ENCODE measurements at places on chromosomes 3 and 15. TPM values are rescaled to one million over a fixed set of nuclear protein-coding genes. Genes with fewer than 3 reads are reported as not detected.

DNA sequence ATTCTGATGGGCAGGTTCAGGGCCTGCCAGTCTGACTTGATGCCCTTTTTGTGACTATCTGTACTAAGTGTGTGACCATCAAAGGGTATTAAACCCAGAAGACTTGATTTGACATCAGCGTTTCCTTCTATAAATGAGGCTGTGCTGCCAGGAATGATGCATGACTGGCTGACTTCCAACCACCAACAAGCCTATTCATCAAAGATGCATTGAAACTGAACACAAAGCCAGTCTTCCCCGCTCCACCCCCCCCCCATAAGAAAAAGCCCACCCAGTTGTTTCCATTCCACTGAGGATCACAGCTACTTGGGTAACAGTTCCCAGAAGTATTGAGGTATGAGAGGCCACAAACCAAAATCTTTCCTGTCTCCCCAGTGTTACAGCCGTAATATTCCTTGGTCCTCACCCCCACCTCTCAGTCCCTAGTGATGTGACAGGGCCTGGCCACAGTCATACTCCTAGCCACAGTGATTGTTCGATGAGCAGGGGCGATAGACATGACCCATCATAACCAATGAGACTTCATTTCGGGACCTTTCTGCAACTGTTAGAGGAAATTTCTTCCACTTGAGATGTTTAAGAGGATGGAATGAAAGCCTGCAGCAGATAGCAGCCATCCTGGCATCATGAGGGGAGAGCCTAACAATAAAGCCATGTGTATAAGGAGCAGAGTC, 22.6 kb downstream of the SH3BP5 start:
- peak; percentile 57 for DNase-seq

DNA sequence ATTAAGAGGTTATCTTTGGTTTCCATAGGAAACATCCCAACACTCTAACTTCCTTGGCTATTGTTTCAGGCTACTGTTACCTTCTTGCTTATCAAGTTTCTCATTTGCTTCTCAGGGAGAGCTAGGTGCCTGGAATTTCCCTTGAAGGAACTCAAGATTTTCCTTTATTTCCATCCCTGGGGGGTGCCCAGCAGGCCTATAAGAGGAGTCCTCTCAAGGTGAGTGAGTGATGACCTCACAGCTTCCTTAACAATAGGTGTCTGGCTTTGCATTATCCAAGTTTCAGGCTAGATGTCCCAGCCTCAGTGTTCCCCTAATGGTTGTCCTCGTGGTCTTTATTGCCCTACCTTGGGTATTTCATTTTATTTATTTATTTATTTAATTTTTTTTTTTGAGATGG, 12.1 kb upstream of the CTSH start:
- DNase-seq: no peak

- no peak for DNase-seq
Observed at GRCh38 chr3:196938124-196938523, 4.2 kb downstream of the NCBP2 start.

The DOCK3 gene
- total RNA-seq: 0.18 TPM

The ITPKA gene
- 0.35 TPM for total RNA-seq

The SLC6A1 gene
- 1.2 TPM for total RNA-seq

DNA sequence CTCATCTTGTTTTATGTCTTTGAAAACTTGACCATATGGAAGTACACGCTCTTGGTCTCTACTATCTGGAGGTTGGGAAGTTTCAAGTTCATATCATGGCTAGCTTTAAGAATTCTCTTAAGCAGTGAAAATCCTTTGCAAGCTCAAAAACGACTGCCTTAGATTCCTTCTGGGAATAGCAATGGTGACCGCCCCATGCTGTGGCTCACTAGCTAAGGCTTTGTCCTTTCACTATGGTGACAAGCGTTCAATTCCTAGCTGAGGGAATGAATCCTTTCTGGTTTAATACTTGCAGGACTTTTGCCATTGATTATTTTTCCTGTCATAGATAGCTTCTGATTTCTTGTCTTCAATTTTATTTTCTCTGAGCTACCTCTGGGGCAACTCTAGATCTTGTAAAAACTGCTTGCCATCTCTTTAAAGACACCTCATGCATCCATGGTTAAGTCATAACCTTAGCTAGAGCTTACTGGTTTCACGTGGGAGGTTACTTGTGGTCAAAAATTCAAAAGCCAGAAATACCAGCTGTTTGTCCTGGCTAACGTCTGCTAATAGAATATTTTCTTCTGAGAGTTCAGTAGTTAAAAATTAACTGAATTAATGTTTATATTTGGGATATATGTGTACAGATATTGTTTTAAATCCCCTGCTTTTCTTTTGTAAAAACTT, 673.4 kb upstream of the CBLB start:
- DNase-seq: no peak

The NDUFB5 gene
- total RNA-seq: 197 TPM

GRCh38 chr3:108134555-108134880, 43.7 kb upstream of the CD47 start:
- DNase-seq: no peak

GRCh38 chr3:186162221-186162620, 53.3 kb upstream of the ETV5 start:
- DNase-seq: peak; percentile 60

DNA sequence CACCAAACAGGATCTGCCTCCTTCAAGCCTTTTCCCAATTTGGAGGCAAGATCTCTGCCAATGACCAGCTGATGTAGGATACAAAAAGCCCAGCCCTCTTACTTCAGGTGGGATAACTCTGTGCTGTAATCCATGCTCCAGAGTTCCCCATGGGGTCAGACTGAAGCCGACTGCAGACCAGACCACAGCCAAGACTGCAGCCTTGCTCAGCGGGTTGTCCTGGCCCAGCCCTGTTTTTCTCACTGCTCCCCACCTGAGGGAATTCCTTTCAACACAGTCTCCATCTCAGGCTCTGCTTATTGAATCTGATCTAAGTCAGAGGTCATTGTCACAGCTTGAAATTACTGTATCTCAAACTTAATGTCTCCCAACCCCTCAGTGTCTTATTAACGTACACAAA, 207.0 kb downstream of the MYRIP start:
- no peak for DNase-seq

DNA sequence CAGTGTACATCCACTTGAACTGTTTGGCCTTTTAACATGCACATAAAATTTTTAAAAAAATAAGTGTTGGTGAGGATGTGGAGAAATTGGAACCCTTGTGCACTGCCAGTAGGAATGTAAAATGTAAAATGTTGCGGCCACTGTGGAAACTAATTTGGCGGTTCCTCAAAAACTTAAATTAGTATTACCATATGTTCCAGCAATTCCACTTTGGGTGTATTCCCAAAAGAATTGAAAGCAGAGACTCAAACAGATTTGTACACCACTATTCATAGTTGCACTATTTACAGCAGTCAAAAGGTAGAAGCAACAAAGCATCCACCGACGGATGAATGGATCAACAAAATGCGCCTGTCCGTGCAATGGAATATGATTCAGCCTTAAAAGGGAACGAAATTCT, 55.2 kb upstream of the SEC61A1 start:
- DNase-seq: no peak

DNA sequence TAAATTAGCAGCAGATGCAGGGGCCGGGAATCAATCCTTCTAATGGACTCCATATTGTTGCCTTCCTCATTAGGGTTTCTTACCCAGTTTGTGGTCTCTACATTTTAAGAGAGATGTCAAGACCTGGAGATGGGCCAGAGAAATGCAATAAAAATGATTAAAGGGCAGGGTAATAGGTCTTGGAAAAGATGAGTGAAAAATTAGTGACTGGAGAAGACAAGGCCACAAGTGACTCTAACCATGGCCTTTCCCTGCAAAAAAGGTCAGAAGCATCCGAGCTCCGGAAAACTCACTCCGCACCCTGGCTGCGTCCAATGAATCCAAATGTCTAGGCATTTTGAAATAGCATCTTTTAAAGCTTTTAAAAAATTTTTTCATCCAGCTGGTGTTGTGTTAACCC, 152.8 kb downstream of the ARRDC4 start:
- DNase-seq: no peak

The ALCAM gene
- total RNA-seq: 10.9 TPM

DNA sequence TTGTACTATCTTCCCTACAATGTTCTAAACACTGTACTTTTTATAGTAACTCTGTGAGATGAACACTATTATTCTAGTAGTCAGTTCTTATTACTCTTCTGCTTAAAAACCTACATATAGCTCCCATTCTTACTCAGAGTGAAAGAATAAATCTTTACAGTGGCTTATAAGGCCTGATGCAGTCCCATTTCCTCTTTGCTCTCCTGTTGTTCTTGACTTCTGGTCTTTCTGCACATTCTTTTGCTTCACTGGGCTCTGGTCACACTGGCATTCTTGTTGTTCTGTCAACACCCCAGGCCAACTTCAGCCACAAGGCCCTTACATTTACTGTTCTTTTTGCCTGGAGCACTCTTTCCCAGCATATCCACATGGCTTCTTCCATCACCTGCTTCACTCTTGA, 58.2 kb upstream of the TP63 start:
- DNase-seq: no peak

DNA sequence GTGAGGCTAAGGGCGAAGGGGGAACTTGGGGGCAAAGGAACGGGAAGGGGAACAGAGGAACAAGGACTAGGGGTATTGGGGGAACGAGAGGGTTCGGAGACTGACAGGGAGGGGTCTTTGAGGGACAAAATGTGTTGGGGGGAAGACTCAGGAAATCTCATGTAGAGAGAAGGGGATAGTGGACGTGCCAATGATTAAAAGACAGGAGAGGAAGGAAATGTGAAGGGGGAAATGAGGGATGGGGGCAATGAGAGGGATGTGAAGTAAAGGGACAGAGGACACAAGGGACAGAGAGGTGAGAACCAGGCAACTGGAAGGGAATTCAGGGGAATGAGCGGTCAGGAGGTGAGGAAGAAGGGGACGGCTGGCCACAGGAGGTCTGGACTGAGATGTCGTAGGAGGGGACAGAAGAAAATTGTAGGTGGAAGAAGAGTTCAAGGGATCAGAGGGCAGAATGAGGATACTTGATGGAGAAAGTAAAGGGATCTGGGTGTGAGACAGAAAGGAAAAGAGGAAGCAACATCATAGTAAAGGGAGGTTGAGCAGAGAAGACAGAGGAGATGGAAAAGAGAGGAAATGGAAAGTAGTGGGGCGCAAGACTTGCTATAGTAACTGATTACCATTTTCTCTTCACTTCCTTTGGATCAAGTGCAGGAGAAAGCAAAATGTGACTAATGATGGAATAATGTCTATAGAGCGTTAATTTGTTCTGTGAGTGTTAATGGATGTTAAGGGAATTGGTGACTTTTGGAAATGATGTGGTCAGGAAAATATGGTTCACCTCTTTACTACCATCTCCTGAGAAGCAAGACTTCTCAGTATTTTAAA, 749 bp downstream of the RAB8B start:
- DNase-seq: peak; percentile 58

DNA sequence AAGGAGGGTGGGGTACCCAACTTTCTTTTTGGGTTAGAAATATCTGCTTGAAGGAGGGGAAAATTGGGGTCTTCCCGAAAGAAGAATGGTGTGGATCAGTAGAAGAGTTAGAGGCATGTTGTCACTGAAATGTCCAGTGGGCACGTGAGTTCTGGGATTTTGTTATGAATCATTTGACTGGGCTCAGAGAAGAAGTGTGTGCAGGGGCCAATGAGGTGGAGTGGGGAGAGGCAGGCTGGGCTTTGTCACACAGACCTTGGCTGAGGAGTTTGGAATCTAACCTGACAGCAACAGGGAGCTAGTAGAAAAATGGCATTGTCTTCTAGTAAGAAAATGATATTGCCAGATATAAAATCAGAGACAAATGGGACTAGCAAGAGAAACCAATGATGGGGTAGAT, 436.8 kb downstream of the MFSD1 start:
- DNase-seq: no peak

DNA sequence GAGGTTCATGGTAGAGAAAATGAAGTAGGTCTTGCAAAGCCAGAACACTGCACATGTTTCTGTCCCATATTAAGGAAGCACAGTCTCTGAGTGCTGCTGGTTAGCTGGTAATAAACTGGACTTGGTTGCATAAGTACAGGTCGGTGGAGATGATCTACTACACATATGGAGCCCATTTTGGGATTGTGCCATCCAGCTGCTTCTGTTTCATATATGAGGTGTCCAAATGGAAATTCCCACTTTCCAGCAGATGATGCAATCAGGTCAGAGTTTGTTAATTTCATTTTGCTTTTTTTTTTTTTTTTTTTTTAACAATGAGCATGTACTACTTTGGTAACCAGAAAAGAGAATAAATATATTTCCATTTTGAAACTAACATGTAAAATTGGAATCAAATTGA, 122.6 kb downstream of the SATB1 start:
- DNase-seq: peak; percentile 84

GRCh38 chr3:25033407-25034029, 394.5 kb upstream of the RARB start:
- peak; percentile 60 for DNase-seq

The TEX55 gene
- not detected for total RNA-seq

The ARHGEF3 gene
- 22.2 TPM for total RNA-seq

- no peak for DNase-seq
Observed at GRCh38 chr15:65292938-65293518, 2.8 kb upstream of the RNU5A-1 start.

- no peak for DNase-seq
Observed at GRCh38 chr15:85141726-85142125, 160.1 kb downstream of the PDE8A start.

GRCh38 chr15:97728791-97729190, 231.7 kb upstream of the ARRDC4 start:
- DNase-seq: peak; percentile 10

All from muscle of leg (tissue), 16 donors.